ENCODE measurements at places on chromosomes 1 and 21.

- DNase-seq: no peak
Observed at GRCh38 chr21:39681257-39681656, 63.7 kb upstream of the IGSF5 start.

GRCh38 chr1:7786795-7787194, 2.7 kb downstream of the PER3 start:
- no peak for DNase-seq

DNA sequence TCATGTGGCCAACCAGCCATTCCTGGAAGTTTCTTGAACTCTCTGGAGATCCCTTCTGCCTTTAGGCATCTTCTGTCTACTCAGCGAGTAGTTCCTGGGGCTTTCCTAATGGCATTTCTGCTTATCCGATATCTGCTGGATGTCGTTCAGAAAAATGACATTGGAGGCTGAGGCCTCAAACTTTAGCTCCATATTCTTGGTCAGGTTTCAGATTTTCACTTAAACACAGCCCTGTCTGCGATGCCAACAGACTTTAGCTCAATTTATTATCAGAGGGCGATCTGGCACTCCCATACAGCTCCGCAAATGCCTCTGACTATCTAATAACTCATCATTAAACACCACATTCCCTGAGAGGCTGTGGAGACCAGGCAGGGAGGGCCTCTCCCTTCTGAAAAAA, 46.3 kb upstream of the ETS2 start:
- DNase-seq: no peak

DNA sequence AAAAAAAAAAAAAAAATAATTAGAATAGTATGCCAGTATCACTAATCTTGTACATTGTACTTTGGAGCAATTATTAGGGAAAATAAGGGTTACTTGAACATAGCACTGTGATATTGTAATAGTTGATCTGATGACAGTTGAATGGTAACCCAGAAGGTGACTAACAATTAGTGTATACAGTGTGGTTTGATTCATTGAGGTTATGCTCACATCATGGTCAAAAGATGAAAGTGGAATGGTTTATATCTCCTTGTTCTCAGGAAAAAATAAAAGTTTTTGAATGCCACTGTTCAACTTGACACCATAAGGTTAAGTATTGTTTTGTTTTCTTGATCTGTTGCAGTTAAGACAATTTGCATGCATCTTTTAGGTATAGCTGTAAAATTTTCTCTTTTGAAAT, 87.0 kb downstream of the GPR52 start:
- DNase-seq: no peak

- no peak for DNase-seq
Observed at GRCh38 chr1:201736707-201737320, 92.1 kb upstream of the IPO9 start.

DNA sequence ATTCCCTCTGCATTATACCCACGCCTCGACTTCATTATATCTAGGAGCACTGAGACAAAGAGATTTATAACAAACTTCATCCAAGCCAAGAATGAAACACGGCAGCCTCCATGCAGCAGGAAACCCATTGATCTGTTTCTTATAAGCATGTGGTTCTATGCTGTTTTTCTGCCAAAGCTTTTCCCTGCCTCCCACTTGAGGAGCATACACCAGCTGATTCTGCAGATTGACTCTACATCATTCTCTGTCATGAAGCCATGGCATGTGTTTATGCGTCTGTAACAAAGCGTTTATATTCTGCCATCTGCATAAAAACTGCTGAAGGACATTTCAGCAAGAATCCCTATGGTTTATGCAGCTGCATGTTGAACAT, 102.0 kb downstream of the CYYR1 start:
- no peak for DNase-seq

DNA sequence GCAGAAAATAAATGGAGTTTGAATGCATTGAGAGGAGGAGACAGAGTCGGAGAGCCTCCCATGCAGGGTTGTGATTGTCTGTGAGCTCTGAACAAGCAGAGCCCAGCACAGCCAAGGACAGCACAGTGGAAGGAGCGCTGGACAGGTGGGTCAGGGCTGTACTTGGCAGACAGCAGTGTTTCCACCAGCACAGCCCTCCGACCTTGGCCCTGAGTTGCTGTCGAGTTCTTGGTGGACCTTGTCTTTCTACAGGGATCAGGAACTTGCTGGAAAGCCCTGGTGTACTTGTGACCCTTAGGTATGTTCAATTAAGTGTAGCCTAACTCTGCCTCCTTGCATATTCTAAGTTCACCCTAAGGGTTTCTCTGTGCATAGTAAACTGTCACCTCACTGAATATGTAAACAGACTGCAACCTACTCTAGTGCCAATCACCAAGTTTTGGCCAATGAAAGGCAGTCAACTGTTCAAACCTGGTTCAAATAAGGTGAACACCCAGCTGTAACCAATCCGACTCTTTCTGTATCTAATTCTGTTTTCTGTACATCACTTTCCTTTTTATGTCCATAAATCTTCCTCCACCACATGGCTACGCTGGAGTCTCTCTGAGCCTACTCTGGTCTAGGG, 86.6 kb upstream of the SLC25A33 start:
- DNase-seq: no peak

DNA sequence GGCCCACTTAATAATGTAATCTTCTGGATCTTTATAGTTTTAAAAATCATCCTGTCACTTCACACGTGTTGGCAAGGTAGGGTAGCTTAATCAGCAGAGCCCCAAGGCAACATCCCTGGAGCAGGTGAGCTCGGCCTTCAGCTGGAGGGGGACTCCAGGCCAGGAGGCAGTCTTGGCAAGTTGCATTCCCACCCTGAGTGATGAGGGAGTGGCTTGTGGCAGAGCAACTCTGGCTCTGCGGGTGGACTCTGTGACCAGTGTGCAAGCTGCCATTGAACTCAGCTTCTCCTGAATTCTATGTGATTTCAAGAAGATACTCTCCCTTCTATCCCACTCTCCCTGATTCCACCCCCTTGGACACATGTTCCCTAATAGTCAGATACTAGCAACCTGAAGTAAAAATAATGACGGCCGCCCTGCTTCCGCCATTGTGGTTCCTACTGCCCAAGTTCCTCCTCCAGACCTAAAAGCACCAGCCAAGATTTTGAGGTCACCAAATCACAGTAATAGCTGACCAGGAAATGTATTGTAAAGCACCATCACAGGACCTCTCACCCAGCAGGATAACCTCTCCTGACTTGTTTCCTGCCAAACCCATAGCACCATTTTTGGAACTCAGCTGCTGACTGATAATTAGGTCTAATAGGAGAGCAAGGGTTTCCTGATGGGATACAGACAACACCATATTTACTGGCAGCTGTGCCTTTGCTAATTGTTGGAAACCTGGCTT, 11.5 kb upstream of the LYST start:
- DNase-seq: no peak

DNA sequence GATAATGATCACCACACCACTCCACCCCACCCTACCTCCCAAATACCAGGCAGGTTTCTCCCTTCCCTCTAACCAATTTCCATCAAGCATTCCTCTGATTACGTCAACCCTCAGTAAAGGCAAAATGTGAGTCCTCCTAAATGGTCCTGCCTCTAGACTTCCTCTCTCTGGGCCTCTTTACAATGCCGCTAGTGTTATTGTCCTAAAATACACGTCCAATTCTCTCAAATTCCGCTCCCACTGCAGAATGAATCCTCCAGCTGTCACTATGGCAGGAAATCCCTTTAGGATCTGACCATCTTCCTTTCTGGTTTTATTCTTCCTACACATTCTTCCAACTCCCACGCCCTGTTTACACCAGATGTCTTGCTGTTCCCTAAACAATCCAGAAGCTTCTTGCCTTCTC, 68.7 kb downstream of the DEGS1 start:
- no peak for DNase-seq

- DNase-seq: no peak
Observed at GRCh38 chr1:212152869-212153268, 117.3 kb downstream of the DTL start.

GRCh38 chr1:230587061-230587460, 55.2 kb upstream of the COG2 start:
- DNase-seq: no peak

GRCh38 chr1:93715529-93716126, 34.0 kb upstream of the BCAR3 start:
- DNase-seq: peak; percentile 28
